ENCODE measurements at places on chromosomes 3 and 15.

DNA sequence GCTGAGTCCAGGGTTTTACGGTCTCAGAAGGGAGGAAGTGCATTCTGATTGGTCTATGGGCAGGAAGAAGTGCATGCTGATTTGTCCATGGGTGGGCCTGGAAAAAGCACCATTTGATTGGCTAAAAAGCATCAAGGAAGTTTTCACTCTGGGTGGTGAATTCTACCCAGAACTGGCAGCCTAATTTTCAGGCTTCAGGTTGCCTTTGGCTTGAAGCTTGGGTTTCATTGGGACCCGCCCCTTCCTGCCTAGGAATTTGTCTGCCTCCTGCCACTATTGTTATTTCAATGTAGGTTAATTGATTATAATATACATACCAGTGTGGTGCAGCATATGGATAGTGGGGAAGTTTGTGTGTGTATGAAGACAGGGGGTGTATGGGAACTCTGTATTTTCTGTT lies 1355.9 kb downstream of the SI start:
- no peak for DNase-seq

GRCh38 chr3:150826466-150827282 lies 63.7 kb upstream of the SIAH2 start:
- no peak for DNase-seq

GRCh38 chr15:57634290-57634689 lies 42.6 kb downstream of the MYZAP start:
- DNase-seq = no peak

- DNase-seq = peak; percentile 64
These were observed 80.3 kb downstream of the STAG1 start for GRCh38 chr3:136671921-136672320.

GRCh38 chr3:56193519-56193918 lies 274.7 kb downstream of the ERC2 start:
- DNase-seq = no peak

- DNase-seq = no peak
These were observed 228.9 kb upstream of the MRPL3 start for GRCh38 chr3:131731709-131732108.

DNA sequence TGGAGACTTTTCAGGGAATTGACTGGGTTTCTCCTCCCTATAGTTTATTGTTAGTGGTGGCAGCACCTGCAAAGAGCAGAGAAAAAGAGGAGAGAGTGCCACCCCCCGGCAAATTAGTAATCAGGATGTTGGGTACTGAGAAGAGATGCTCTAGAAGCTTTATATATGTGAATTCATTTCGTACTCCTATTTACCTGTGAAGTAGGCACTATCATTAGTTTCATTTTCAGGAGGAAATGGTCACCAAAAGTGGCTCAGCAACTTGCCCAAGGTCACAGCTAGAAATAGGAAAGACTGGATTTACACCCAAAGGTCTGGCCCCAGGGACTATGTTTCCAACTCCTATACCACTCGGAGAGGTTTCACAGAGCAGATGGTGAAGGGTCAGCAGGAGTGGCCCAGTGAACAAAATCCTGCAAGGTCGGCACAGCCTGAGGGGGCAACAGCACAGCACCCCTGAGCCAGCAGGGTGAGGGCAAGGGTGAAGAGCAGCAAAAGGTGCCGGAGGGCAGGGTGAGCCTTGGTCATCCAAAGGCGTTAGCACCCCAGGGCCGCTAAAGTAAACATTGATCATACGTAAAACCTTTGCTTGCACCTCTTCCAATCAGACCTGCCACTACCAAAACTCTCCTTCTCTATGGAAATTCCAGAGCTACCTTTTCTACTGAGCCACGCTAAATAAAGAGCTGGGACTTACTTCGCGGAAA lies 23.6 kb downstream of the VGLL4 start:
- no peak for DNase-seq

- DNase-seq = no peak
These were observed 810 bp upstream of the THRB start for GRCh38 chr3:24495326-24495994.

GRCh38 chr15:27767918-27768640 lies 331.0 kb downstream of the OCA2 start:
- no peak for DNase-seq

GRCh38 chr3:73745526-73746191 lies 120.9 kb upstream of the PDZRN3 start:
- no peak for DNase-seq

- no peak for DNase-seq
These were observed 8.5 kb downstream of the UQCC5 start for GRCh38 chr3:52544937-52545336.

GRCh38 chr3:64188810-64189560 lies 36.3 kb downstream of the PRICKLE2 start:
- peak; percentile 85 for DNase-seq

GRCh38 chr3:140523600-140523999 lies 154.3 kb upstream of the TRIM42 start:
- DNase-seq = no peak

DNA sequence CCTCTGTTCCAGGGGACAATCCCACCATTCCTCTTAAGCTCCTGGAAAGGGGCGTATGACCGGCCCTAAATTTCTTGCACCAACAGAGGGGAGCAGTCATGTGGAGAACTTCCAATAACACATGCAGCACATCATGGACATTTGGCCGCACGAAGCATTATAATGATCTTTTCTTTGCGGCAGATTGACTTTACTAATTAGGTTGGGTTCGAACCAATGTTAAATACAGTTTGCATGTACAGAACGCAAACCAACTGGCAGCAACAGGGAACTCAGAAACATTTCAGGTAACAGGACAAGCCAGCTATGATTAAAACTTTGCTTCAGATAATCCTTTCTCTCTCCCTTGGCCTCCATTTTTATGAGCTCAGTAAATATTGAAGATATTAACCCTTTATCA lies 100.8 kb upstream of the ADPGK start:
- no peak for DNase-seq

GRCh38 chr3:23952646-23953045 lies 7.6 kb downstream of the NR1D2 start:
- no peak for DNase-seq

GRCh38 chr3:125602752-125603649 lies 7.7 kb upstream of the OSBPL11 start:
- peak; percentile 27 for DNase-seq
